NCI-H226 (cell line): ENCODE measurements at places on chromosomes 16 and 17.

DNA sequence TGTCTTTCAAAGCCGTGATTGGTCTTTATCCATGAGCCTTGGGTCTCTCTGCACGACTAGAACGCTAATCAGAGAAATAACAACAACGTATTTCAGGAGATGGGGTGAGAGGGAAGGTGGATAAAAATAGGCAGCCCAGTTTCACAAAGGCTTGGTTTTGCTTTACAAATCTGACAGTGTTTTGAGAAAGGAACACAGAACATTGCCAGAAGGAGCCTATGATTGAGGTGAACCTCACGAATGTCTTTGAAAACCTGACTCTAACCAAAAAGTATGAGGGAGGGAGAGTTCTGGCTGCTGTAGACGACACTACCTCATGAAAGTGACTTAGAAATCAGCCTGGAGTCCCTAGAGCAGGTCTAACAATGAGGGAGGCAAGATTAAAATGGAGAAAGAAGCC is 38.0 kb upstream of the NOL11 start:
- no peak for DNase-seq

GRCh38 chr16:88316941-88317612 is 65.7 kb upstream of the ZNF469 start:
- DNase-seq = no peak

GRCh38 chr17:75344666-75345065 is 55.4 kb upstream of the SLC25A19 start:
- DNase-seq = no peak

- peak; percentile 54 for DNase-seq
Observed at GRCh38 chr16:30985401-30986128, 558 bp downstream of the HSD3B7 start.

DNA sequence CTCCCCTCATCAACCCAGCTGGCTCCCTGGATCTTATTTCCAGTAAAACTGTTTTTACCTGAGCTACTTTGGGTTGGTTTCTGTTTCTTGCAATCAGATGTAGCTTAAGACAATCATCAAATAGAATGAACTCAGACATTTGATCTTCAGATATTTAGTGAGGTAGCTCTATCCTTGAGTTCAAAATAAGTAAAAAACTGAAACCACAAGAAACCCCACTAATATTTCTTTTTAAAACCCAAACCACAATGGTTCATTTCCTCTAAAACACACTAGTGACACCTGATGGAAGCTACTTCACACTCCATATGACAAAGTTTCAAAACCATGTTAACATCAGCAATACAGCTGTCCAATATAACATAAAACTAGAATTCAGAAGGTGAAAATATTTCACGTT is 37.8 kb downstream of the CACNG1 start:
- DNase-seq = no peak

- no peak for DNase-seq
Observed at GRCh38 chr17:80703142-80703478, 158.5 kb downstream of the RPTOR start.

- peak; percentile 67 for DNase-seq
Observed at GRCh38 chr16:88505405-88506082, 52.5 kb downstream of the ZFPM1 start.

GRCh38 chr16:57628783-57629293 is 408 bp downstream of the ADGRG1 start:
- DNase-seq = no peak

- no peak for DNase-seq
Observed at GRCh38 chr17:7237266-7237760, 1.9 kb downstream of the PHF23 start.

GRCh38 chr17:29591737-29592608 is 959 bp upstream of the ANKRD13B start:
- DNase-seq = peak; percentile 94

GRCh38 chr17:2240541-2240940 is 63.0 kb downstream of the SMG6 start:
- no peak for DNase-seq

DNA sequence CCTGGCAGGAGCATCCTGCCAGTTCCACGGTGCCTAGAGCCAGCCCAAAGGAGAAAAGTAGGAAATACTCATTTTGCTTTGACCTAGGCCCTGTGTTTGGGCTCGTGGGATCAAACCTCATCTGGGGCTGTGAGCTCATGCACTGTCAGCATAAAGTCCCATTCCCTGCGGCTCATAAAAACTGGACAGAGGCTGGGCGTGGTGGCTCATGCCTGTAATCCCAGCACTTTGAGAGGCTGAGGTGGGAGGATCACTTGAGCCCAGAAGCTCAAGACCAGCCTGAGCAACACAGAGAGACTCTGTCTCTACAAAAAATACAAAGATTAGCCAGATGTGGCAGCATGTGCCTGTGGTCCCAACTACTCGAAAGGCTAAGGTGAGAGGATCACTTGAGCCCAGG is 17.9 kb downstream of the ATP6V0D1 start:
- no peak for DNase-seq

DNA sequence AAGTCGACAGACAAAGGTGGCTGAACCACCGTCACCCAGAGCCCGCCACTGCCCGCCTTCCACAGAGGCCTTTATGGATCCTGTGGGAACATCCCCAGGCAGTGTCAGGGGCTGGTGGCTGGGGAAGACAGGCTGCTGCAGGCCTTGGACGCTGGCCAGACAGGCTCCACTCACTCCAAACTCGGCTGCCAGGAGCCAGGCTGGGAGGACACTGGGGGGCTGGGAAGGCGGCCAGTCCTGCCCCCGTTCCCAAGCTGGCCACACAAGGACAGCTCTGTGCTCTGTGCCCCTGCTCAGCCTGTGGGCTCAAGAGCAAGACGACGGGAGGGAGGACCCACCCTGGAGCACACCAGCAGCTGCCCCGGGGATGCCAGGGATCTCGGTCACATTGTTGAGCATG is 7.6 kb upstream of the LCAT start:
- no peak for DNase-seq

- no peak for DNase-seq
Observed at GRCh38 chr17:33889040-33889439, 366.0 kb upstream of the CCL2 start.

DNA sequence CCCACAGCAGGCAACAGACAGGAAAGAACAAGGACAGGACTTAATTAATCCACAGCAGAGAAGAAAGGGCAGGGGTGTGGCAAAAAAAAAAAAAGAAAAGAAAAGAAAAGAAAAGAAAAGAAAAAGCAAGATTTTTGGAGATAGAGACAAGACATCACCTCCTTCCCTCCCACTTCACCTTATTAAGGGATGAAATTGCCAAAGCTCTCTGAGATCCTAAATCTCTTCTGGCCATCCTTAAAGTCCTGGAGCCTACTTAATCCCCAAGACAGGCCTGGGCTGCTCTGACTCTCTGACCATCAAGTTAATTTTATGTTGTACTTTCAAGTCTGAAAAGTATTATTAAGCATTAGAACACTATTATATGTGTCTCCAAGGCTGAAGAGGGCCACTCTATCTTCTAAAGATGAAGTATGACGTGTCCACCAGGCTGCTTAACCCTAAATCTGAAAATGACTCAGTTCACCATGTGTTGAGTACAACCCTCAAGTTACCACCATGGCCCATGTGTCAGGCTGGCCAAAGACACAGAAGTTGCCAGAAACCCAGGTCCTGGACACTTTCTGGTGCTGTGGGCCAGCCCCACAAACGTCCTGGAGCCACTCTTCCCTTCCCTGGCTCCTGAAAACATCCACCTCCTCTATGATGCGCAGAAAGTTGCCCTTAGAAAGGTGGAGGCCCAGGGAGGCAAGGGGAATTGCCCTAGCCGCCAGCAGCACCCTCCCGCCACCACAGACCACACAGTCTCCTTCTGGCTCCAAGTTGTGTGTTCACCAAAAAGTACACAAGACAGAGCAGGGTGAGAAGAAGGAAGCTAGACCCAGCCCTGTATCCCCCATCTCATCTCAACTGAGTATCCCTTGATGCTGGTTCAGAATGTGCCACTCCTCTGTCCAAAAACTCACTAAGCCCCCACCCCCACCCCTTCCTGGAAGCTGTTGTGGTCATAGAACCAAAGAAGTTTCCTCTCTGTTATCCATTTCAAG is 2.7 kb downstream of the SOCS1 start:
- no peak for DNase-seq

- no peak for DNase-seq
Observed at GRCh38 chr17:17561408-17562145, 29.9 kb downstream of the PEMT start.

DNA sequence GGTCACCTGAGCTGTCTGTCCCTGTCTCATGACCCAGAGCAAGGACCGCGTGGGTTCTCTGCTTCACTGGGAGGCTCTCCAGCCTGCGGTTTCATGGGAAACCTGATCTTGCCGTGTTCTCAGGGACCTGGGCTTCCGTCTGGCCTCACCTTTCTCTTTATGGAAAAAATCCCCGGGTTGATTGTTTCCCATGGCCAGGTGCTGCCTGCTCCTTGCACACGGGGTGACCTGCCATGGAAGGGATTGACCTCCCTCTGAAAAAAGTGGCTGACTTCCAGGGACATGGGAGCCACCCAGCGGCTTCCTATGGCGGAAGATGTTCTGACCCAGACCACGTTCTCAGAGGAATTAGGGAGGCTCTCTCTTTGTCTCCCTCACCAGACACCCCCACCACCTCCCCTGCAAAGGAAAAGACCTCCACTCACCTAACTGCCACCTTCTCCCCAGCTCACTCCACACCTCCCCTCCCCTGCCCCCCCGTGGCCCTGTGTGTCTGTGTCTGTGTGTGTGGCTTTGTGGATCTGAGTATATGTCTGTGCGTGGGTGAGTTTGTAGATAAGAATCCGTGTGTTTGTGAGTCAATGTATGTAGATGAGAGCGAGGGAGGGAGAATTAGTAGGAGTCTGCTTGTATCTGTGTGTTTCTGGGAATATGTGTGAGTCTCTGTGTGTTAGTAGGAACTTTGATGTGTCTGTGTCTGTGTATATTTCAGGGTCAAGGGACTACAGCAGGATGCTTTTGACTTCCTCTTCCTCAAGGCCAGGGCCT is 154.6 kb downstream of the NTN1 start:
- DNase-seq = no peak

DNA sequence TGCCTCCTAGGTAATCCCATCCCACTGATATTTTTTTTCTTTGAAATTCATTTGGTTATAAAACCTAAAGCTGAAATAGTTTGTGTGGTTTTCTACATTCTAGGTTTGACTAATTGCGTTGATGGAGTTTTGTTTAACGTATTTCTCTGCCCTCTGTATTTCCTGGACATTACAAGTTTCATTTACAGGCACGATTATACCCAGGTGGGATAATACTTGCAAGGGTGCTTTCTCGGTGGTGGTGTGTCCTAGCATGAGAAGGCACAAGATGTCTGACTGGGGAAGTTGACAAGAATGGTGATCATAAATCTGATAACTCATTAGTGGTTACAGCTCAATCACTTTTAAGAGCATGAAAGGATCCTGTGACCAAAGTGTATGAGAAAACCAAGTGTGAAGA is 45.0 kb downstream of the DYNLRB2 start:
- DNase-seq = no peak
